Endothelial cell of umbilical vein (primary cell): ENCODE measurements at places on chromosomes 12 and 14. TPM values are rescaled to one million over a fixed set of nuclear protein-coding genes. Genes with fewer than 3 reads are reported as not detected.

DNA sequence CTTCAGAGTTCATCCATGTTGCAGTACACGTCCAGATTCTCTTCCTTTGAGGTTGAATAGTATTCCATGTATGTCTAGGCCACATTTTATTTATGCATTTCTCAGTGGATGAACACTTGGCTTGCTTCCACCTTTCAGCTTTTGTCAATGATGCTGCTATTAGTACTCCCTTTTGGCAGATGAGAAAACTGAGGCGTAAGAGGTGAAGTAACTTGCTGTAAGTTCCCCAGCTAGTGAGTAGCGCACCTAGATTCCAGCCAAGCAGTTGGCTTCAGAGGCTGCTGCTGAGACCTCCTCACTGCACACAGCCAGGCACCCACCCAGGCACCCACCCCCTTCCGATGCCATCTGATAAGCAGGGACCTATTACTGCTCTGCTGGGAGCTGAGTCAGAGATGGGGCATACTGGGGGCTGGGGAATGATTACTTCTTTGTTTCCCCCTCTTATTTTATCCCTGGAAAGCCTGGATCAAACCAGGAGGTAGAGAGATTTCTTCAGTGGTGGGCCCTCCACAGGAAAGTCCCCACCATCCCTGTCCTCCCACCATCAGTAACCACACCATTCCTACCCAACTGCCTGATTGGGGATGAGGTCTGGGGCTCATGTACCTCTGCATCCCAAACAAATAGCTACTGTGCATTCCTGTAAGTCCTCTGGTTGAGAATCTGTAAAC, 234.6 kb downstream of the PCNX1 start:
- peaks cover 15% of the 10 kb centered on the region for H3K4me1 ChIP-seq
- H3K27ac ChIP-seq = peak overlapping the region; percentile 35
- H3K4me3 ChIP-seq = no peak overlapping the region
- H3K27me3 ChIP-seq = no peaks in the 10 kb centered on the region
- H3K36me3 ChIP-seq = no peaks in the 10 kb centered on the region

- peaks cover 7% of the 10 kb centered on the region for H3K4me1 ChIP-seq
- no peak overlapping the region for H3K4me3 ChIP-seq
- peaks cover 47% of the 10 kb centered on the region for H3K36me3 ChIP-seq
- H3K27ac ChIP-seq = no peak overlapping the region
These were observed 17.8 kb downstream of the EIF2S1 start for GRCh38 chr14:67377916-67378315.

- no peaks in the 10 kb centered on the region for H3K36me3 ChIP-seq
- H3K27ac ChIP-seq = no peak overlapping the region
- no peak overlapping the region for H3K4me3 ChIP-seq
- H3K27me3 ChIP-seq = peaks cover 4% of the 10 kb centered on the region
- H3K4me1 ChIP-seq = no peaks in the 10 kb centered on the region
These were observed 132.5 kb downstream of the LLPH start for GRCh38 chr12:65998031-65998430.

- H3K36me3 ChIP-seq = no peaks in the 10 kb centered on the region
- H3K27ac ChIP-seq = no peak overlapping the region
- H3K4me1 ChIP-seq = no peaks in the 10 kb centered on the region
- H3K4me3 ChIP-seq = no peak overlapping the region
These were observed 643.8 kb upstream of the ALG10B start for GRCh38 chr12:37672655-37673260.

DNA sequence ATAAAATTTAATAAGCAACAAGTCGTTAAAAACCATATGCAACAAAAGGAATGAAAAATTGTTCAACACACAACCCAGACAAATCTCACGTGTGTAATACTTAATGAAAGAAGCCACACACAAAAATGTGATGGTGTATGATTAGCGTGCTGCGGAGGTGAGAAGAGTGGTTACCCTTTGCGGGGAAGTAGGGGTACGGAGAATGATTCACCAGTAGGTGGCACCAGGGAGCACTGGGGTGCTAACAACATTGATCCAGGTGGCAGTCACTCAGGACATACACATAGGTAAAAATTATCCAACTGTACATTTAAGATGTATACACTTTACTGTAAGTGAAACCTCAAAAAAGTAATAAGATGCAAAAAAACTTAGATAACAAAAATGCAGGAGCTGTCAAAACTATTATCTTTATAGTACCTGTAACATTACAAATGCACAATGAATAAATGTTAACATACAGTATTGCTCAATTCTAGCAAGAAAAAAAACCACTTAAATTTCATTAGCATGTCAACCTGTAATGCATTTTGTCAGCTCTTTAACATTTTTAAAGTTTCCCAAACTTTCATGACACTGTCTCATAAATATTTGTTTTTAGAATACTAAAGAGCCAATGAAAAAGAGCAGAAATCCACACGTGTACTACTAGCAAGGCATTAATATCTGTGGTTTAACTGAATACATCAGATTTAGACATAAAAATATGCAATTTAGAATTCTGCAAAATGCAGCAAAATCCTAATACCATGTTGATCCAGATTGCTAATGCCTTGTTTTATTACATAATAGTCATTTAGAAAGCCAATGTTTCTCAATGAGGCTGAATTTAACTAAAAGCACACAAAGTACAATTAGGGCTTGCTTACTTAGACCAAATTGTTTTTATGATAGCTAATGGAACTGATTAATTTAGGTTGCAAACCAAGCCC, 46.7 kb downstream of the TMCC3 start:
- H3K4me3 ChIP-seq = no peak overlapping the region
- H3K27ac ChIP-seq = no peak overlapping the region
- no peaks in the 10 kb centered on the region for H3K36me3 ChIP-seq
- no peaks in the 10 kb centered on the region for H3K27me3 ChIP-seq
- DNase-seq = no peak
- no peaks in the 10 kb centered on the region for H3K4me1 ChIP-seq

DNA sequence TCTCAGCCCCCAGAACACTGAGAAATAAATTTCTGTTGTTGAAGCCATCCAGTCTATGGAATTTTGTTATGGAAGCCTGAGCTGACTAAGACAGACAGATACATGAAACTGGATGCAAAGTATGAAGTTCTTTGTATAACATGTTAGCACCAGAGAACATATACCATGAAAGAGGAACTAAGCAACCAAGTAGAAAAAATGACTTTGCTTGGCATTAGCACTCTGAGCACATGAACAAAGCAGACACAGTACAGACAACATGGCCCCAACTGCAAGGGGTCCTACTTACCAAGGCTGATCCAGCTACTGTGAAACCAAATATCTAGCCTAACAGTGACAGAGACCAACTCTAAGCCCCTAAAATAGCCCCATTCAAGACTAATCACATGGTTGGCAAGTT, 13.8 kb downstream of the EXOC5 start:
- no peak overlapping the region for H3K4me3 ChIP-seq
- DNase-seq = no peak
- H3K27me3 ChIP-seq = no peaks in the 10 kb centered on the region
- H3K27ac ChIP-seq = no peak overlapping the region

DNA sequence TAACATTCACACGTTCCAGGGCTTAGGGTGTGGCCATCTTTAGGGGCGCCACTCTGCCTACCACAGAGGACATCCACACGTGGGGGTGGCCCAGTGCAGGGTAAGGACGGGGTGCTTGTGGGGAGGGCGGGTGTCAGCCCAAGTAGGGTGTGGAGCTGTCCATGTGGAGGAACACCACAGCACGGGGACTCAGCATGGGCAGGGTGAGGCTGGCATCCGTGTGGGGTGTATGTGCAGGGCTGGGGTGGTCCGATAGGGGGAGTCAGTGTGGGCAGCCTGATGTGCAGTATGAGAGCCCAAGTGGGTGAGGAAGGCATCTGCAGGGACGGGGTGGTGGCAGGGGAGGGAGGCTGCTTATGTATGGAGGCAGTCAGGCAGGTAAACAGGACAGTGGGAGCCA, 17.7 kb downstream of the PSMC1 start:
- peak overlapping the region; percentile 87 for H3K27ac ChIP-seq
- no peak overlapping the region for H3K4me3 ChIP-seq
- H3K36me3 ChIP-seq = peaks cover 22% of the 10 kb centered on the region
- H3K27me3 ChIP-seq = no peaks in the 10 kb centered on the region
- peaks cover 34% of the 10 kb centered on the region for H3K4me1 ChIP-seq

DNA sequence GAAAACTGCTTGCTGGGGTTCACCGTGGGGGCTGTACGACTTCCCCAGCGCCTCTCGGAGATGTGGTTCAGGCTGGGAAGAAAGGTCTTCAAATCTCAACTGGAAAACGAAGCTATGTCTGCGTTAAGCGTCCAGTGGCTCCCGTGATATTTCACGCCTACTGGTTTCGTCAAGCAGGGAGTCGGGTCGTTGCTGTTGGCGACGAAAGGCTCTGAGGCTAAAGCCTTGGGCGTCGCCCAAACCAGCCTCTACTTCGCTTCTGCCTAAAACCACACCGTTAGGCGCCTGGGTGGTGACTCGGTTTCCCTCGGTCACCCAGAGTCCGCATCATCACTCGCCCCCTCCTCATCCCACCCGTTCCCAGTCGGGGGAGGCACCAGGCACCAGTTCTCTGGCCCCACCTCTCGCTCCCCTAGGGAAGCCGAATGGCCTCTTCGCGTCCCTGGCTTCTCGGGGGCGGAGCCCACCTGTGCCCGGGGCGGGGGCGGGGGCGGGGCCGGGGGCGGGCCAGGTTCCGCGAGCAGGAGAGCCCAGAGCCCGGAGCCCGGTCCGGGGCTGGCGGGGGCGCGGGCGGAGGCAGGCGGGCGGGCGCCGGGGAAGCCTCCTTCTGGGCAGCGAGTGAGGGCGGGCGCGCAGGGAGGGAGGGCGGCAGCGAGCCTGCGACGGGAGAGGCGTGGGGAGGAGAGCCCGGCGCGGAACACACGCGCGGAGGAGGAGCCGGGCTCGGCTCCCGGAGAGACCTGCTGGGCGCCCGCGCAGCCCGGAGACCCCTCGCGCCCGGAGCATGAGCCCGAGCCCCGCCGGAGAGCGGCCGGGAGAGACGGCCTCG, at the start of gene B4GALNT3:
Gene B4GALNT3, plus strand, starts transcription at position 510 of the 829 bp plus-strand sequence. CDS start 438 bp downstream, outside the sequence.
- DNase-seq = no peak
- no peaks in the 10 kb centered on the region for H3K36me3 ChIP-seq

- no peak overlapping the region for H3K27ac ChIP-seq
- H3K4me3 ChIP-seq = no peak overlapping the region
- DNase-seq = no peak
- no peaks in the 10 kb centered on the region for H3K27me3 ChIP-seq
- H3K36me3 ChIP-seq = no peaks in the 10 kb centered on the region
- no peaks in the 10 kb centered on the region for H3K4me1 ChIP-seq
These were observed 145.8 kb downstream of the CACNA1C start for GRCh38 chr12:2198542-2198941.

- H3K27me3 ChIP-seq = no peaks in the 10 kb centered on the region
- no peaks in the 10 kb centered on the region for H3K4me1 ChIP-seq
- no peak overlapping the region for H3K27ac ChIP-seq
- H3K36me3 ChIP-seq = no peaks in the 10 kb centered on the region
- H3K4me3 ChIP-seq = no peak overlapping the region
These were observed 182.9 kb upstream of the GRIN2B start for GRCh38 chr12:14164266-14164665.

DNA sequence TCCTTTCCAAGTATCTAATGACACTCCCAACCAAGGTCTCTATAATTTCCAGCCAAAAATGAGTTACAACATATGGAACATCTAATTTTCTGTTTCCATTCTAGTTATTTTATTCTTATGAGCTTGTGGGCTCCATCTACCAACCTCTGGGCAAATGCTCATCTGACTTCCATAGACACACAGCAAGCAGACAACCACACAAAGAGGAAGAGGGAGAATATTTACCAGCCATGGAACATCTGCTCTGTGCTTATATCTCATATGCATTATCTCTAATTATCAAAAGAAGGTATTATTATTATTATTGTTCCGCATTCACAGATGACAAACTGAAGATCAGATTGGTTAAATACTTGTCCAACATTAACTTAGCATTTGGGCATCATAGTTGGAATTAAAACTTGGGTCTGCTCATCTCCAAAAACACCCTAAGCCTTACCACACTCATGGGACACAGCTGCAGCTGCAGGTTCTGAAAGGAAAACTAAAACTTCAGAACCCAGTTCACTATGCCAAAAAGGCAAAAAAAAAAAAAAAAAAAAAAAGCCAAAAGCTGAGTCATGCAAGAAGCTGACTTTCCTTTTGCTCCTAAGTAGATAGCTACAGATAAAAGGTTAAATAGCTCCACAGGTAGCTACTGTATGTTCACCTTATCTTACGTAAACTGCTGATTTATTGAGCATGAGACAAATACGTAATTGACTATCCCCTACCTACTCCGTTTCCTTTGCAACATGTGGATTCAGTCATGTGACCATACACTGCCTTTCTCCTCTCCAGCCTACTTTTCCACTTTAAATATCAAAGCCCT, 23.6 kb upstream of the TCL1B start:
- no peaks in the 10 kb centered on the region for H3K27me3 ChIP-seq
- H3K27ac ChIP-seq = no peak overlapping the region
- H3K36me3 ChIP-seq = no peaks in the 10 kb centered on the region
- H3K4me1 ChIP-seq = no peaks in the 10 kb centered on the region

- peaks cover 3% of the 10 kb centered on the region for H3K4me1 ChIP-seq
- no peaks in the 10 kb centered on the region for H3K27me3 ChIP-seq
- H3K4me3 ChIP-seq = no peak overlapping the region
- no peak for DNase-seq
These were observed 111.8 kb downstream of the SLC25A47 start for GRCh38 chr14:100434911-100435438.

- no peaks in the 10 kb centered on the region for H3K36me3 ChIP-seq
- no peak overlapping the region for H3K27ac ChIP-seq
- DNase-seq = no peak
- no peaks in the 10 kb centered on the region for H3K4me1 ChIP-seq
- no peak overlapping the region for H3K4me3 ChIP-seq
- no peaks in the 10 kb centered on the region for H3K27me3 ChIP-seq
These were observed 191.9 kb upstream of the PWP1 start for GRCh38 chr12:107493666-107494065.

DNA sequence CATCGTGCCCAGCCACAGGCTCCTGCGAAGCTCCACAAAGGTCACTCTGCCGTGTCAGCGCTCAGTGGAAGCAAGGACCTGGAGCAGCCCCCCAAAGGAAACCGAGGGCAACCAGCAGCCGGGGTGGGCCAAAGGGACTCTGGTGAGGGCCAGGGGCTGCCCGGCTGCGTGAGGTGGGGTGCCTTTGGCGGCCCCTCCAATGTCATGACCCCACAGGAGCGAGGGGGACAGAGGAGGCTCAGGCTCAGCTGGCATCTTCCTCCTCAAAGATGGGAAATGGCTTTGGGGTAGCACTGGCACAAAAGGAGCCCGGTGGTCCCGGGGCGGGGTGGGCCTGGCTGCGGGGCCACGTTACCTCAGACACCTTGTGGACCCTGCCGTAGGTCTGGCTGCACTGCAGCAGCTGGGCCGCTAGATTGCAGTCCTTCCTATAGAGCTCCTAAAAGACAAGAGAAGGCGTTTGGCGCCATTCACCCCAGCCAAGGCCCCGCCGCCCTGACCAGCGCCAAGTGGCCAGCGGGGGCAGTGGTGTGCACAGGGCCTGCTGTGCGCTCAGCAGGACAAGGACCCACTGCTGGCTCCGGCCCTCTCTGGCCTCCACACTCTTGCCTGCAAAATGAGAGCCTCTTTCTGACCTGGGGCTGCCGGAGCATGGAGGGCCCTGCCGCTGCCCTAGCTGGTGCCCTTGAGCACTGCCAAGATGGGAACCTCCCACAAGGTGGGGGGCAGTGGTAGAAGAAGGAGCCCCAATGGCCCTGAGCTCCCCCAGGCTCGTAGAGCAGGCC, 46.9 kb downstream of the BEGAIN start:
- H3K4me3 ChIP-seq = no peak overlapping the region
- no peak for DNase-seq
- H3K4me1 ChIP-seq = no peaks in the 10 kb centered on the region
- no peak overlapping the region for H3K27ac ChIP-seq
- no peaks in the 10 kb centered on the region for H3K36me3 ChIP-seq

CELA1 gene
- not detected in 2 replicates for total RNA-seq

MAP3K9 gene
- 0.05 and 0.11 TPM in 2 replicates for total RNA-seq

CDK2 gene
- 63.6 and 69.8 TPM in 2 replicates for total RNA-seq

KRT73 gene
- total RNA-seq = not detected in 2 replicates

JAG2 gene
- 128 and 139 TPM in 2 replicates for total RNA-seq

RNU4-1 gene
- total RNA-seq = 2,141 and 7,155 TPM in 2 replicates

SRRM4 gene
- total RNA-seq = not detected in 2 replicates

NT5DC3 gene
- 6.4 and 6.7 TPM in 2 replicates for total RNA-seq

SLC7A8 gene
- total RNA-seq = 1.1 and 1.6 TPM in 2 replicates

ATN1 gene
- total RNA-seq = 117 and 122 TPM in 2 replicates

ENDOU gene
- not detected in 2 replicates for total RNA-seq
